ENCODE measurements at places on chromosomes 3 and 15. TPM values are rescaled to one million over a fixed set of nuclear protein-coding genes. Genes with fewer than 3 reads are reported as not detected.

MUC4 gene
- total RNA-seq: 0.35 TPM

MME gene
- total RNA-seq: 24.6 TPM

FBXW12 gene
- total RNA-seq: 0.13 TPM

CCDC13 gene
- 0.64 TPM for total RNA-seq

DNA sequence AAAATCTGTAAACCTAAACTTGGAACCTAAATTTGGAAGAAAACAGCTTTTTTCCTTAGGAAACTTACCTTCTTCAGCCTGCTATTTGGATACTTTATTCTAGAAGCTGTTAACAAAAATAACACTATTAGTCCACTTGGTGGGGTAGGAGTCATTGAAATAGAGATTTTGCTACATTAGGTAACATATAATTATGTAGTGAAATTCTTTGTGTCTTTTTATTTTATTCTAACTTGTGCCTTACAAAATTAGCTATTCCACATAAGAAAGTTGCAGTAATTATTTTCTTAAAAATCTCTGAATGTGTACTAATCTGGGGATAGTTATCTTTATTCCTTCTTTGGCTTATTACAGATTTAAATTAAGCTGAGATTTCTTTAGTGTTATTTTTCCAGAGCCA is 360.4 kb upstream of the ROBO2 start:
- H3K36me3 ChIP-seq: no peaks in the 10 kb centered on the region
- H3K4me1 ChIP-seq: peaks cover 3% of the 10 kb centered on the region
- no peak overlapping the region for H3K27ac ChIP-seq
- DNase-seq: no peak
- H3K4me3 ChIP-seq: no peak overlapping the region
- H3K27me3 ChIP-seq: no peaks in the 10 kb centered on the region

- H3K27ac ChIP-seq: no peak within 1 kb of the TSS
- H3K27me3 ChIP-seq: no peaks in the 10 kb centered on the region
- DNase-seq: no peak
- no peak within 1 kb of the TSS for H3K4me3 ChIP-seq
- H3K4me1 ChIP-seq: no peaks in the 10 kb centered on the region
Observed at GRCh38 chr15:74812533-74812932, at the start of gene LMAN1L. Gene LMAN1L, plus strand, starts transcription at chr15:74812835. Its CDS starts 20 bp downstream, at chr15:74812855.

DNA sequence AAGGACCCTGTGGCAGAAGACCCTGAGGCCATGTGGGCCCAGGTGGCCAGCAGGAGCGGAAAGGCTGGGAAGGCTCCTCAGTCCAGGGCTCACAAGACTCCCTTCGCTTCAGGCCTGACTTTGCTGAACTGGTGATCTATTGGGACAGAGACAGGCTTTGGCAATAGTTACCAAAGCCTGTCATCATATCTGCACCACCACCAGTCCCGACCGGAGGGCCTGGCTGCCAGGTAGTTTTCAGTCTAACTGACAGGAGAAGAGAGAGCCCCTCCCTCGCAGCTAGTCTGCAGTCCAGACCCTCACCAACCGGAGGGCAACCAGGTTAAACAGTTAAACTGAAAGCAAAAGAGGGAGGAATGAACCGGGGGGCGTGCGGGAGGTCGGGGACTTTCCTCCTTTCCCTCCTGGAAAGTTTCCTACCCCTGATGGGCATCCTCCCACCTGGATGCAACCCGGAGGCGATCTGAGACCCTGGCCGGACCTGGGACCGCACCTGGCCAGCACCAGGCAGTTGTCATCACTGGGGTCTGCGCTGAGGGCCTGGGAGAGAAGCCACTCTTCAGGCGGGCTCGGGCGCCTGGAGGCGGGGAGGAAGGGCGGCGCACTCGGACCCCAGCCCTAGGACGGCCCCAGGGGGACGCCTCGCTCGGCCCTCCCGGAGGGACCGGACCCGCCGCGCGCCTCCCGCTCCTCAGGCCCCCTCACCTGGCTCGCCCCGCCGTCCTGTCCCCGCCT is 435 bp downstream of the RAB27A start:
- no peaks in the 10 kb centered on the region for H3K4me1 ChIP-seq
- H3K4me3 ChIP-seq: peak overlapping the region; percentile 91

- DNase-seq: no peak
- no peaks in the 10 kb centered on the region for H3K27me3 ChIP-seq
- no peak overlapping the region for H3K27ac ChIP-seq
- H3K36me3 ChIP-seq: no peaks in the 10 kb centered on the region
- no peak overlapping the region for H3K4me3 ChIP-seq
- no peaks in the 10 kb centered on the region for H3K4me1 ChIP-seq
Observed at GRCh38 chr15:25464784-25465183, 26.0 kb upstream of the UBE3A start.

GRCh38 chr15:101540480-101541239 is 51.2 kb upstream of the PCSK6 start:
- no peaks in the 10 kb centered on the region for H3K27me3 ChIP-seq
- H3K36me3 ChIP-seq: no peaks in the 10 kb centered on the region
- DNase-seq: peak; percentile 44
- no peak overlapping the region for H3K4me3 ChIP-seq
- no peak overlapping the region for H3K27ac ChIP-seq

DNA sequence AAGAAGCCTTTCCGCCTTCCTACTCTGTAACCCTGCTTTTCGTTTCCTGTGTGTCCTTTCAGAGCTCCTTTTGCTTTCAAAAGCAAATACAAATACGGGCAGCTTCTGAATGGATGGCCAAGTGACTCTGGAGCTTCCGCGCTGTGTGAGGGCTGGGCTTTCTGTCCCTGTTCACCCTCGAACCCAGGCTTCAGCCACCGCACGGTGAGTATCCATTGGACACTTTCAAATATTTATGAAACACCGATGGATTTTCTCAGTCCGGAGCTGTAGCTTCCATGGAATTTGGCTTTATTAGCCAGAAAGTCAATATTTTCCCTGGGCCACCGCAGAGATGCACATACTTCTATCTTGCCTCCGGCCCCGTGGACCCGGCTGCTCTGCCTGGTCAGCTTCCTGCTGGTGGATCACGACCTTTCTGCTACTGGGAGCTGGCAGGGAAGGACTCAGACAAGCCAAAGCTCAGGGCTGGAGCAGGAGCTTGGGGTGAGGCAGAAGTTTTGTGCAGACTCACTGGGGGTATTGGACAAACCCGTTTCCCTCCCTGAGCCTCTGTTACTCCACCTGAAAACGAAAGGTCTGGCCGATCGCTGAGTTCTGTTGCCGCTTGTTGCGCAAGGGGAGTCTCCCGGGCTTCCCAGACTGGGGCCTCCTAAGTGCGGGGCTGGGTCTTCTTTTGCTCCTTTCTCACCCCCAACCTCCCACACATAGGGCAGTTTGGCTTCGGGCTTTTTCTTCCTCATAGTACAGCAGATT is 63.6 kb downstream of the LINGO1 start:
- peak overlapping the region; percentile 72 for H3K27ac ChIP-seq
- peaks cover 14% of the 10 kb centered on the region for H3K4me1 ChIP-seq
- no peak overlapping the region for H3K4me3 ChIP-seq
- DNase-seq: no peak
- peaks cover 15% of the 10 kb centered on the region for H3K27me3 ChIP-seq
- no peaks in the 10 kb centered on the region for H3K36me3 ChIP-seq

DNA sequence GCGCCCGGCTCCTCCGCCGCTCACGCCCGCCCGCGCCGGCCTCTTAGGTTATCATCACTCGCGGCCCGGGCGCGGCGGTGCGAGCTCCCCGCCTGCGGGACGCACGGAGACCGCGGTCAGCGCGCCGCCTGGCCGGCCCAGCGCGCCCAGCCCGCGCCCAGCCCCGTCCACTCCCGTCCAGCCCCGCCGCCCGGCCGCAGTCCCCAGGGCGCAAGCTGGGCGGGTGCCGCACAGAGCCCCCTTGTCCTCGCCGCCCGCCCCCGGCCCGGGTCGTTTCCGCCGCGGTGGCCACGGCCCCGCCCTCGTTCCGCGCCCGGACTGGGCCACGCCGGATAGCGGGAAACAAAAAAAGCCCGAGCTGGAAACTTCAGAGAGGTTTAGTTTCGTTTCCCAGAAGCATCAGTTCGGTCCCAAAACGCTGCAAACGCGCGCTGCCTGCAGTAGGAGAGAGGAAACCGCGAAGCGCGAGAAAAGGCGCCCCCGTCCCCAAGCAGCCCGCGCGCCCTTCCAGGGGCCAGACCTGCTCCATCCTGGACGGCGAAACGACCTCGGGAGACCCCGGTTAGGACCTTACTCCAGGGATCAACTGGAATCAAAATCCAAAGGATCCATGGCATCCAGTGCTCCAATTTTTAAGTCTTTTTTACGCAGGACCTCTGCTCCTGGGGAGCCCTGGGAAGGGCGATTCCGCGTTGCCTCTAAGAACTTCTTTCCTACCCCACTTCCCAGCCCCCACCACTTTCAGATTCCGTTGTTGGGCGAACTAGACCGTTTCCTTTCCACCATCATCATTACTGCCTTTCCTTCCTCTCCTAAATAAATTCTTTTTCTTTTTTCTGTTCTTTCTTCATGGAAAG is at the start of gene ATP10A:
TSS of gene ATP10A (minus strand) at position 217 of the 857 bp plus-strand sequence. CDS start 231 bp downstream, outside the sequence.
- peak within 1 kb of the TSS; percentile 69 for H3K4me3 ChIP-seq
- H3K27ac ChIP-seq: no peak within 1 kb of the TSS
- no peaks in the 10 kb centered on the region for H3K36me3 ChIP-seq
- peak; percentile 77 for DNase-seq

- no peak overlapping the region for H3K4me3 ChIP-seq
- H3K4me1 ChIP-seq: no peaks in the 10 kb centered on the region
- no peaks in the 10 kb centered on the region for H3K27me3 ChIP-seq
- H3K36me3 ChIP-seq: peaks cover 21% of the 10 kb centered on the region
- no peak overlapping the region for H3K27ac ChIP-seq
- DNase-seq: no peak
Observed at GRCh38 chr3:105857601-105858000, 11.2 kb downstream of the CBLB start.

DNA sequence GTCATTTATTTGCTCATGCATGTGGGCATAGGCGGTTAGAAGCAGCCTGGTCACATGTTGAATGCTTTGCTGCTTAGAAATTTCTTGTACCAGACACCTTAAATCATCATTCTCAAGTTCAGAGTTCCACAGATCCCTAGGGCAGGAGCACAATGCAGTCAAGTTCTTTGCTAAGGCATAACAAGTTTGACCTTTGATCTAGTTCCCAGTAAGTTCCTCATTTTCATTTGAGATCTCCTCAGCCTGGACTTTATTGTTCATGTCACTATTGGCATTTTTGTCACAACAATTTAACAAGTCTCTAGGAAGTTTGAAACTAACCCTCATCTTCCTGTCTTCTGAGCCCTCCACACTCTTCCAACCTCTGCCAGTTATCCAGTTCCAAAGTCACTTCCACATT is 22.8 kb downstream of the HGD start:
- no peaks in the 10 kb centered on the region for H3K27me3 ChIP-seq
- no peak for DNase-seq
- no peaks in the 10 kb centered on the region for H3K4me1 ChIP-seq
- no peak overlapping the region for H3K4me3 ChIP-seq
- H3K27ac ChIP-seq: no peak overlapping the region
- no peaks in the 10 kb centered on the region for H3K36me3 ChIP-seq

DNA sequence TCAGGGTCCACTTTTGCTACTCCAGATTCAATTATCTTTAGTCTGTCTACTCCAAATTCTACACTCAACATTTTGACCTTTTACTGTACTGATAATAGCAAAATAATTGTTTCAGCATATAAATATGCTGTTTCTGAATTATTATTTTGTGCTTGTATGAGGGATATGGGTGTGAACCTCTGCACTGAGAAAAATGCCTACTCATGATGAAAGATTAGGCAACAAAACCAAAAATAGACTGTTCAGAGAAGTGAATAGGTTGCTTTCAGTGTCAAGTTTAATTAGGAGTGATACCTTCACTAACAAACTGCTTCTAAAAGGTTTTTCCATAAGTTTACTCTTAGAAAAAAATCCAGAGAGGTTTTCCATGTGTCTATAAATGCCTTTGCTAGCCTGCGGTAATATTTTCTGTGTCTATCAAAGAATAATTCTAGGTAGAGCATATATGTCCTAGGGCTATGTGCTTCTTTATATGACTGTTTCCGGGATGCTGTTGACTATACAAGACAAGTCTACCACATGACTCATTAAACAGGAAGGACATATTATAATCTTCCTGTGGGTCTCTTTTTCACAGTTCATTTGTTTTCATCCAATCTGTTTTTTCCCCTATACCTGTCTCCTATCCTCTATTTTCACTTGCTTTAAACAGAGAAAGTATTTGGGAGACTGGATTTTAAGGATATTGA is 218.5 kb upstream of the TTC14 start:
- H3K27ac ChIP-seq: peak overlapping the region; percentile 58
- no peaks in the 10 kb centered on the region for H3K36me3 ChIP-seq
- no peaks in the 10 kb centered on the region for H3K4me1 ChIP-seq
- no peak for DNase-seq

GRCh38 chr3:125051715-125052581 is 3.8 kb downstream of the HEG1 start:
- H3K4me1 ChIP-seq: peaks cover 16% of the 10 kb centered on the region
- H3K27ac ChIP-seq: peak overlapping the region; percentile 0

- peaks cover 35% of the 10 kb centered on the region for H3K4me1 ChIP-seq
- no peak overlapping the region for H3K4me3 ChIP-seq
Observed at GRCh38 chr3:124831628-124832199, 55.5 kb downstream of the ITGB5 start.

DNA sequence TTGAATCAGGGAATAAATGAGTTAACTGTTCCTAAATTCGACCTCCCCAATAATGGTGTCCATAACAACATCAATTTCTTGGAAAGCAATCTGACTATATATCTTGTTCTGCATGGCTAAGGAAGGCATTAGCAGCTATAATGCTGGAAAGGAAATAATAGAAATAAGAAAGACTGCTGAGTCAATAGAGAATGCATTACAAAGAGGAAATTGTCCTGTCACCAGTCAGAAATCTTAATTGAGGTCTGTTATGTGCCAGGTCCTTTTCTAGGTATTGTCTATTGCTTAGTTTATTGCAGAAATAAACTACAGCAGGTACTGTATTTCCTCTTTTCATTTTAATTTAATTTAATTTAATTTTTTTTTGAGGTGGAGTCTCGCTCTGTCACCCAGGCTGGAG is 5.9 kb upstream of the PPP1R2 start:
- H3K4me1 ChIP-seq: peaks cover 9% of the 10 kb centered on the region
- H3K4me3 ChIP-seq: peak overlapping the region; percentile 59
- DNase-seq: no peak
- H3K27me3 ChIP-seq: peaks cover 9% of the 10 kb centered on the region

DNA sequence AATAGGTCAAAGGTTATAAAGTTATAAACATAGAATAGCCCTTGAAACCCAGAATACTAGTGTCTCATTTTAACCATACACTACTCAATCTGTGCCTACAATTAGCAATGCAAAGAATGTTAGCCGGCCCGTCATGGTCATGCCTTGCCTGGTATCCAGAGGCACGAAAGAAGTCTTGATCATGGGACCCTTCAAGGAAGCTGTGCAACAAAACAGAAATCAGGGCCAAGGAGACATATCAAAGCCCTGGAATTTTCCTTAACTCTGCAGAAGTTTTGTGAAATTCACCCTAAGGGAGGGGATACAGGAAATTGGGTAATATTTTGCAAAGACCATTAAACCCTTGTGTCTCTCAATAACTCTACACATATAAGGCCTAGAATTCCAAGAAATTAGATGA is 482.4 kb downstream of the ROBO1 start:
- no peak for DNase-seq
- no peak overlapping the region for H3K27ac ChIP-seq
- H3K27me3 ChIP-seq: no peaks in the 10 kb centered on the region
- H3K4me1 ChIP-seq: no peaks in the 10 kb centered on the region
- no peaks in the 10 kb centered on the region for H3K36me3 ChIP-seq

Data from endodermal cell (in vitro differentiated cells).